ENCODE measurements at places on chromosomes 5 and 9.

GRCh38 chr5:36056422-36056821 is 10.3 kb downstream of the UGT3A2 start:
- DNase-seq = no peak

- DNase-seq = no peak
Observed at GRCh38 chr5:163846512-163846911, 341.1 kb downstream of the MAT2B start.

- DNase-seq = no peak
Observed at GRCh38 chr5:154567155-154567554, 89.1 kb upstream of the HAND1 start.

GRCh38 chr5:176665517-176665916 is 18.2 kb downstream of the TSPAN17 start:
- DNase-seq = no peak

DNA sequence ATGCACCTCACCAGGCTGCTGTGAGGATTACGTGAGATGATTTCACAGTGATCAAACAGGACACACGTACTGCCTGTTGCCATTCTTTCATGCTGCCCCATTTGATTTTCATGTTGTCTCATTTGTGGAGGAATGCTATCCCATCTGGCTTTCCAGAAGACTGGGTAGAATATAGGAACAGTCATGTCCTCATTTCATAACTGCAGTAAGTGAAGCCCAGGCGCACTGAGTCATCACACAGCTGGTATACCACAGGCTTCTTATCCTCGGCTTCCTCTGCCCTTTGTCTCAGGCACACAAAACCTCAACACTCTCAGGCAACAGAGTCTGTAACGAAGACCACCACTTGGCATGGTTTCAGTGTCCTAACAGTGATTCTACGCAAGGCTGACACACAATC is 62.3 kb downstream of the LHFPL2 start:
- peak; percentile 75 for DNase-seq
